ENCODE measurements at places on chromosomes 2 and 18.

DNA sequence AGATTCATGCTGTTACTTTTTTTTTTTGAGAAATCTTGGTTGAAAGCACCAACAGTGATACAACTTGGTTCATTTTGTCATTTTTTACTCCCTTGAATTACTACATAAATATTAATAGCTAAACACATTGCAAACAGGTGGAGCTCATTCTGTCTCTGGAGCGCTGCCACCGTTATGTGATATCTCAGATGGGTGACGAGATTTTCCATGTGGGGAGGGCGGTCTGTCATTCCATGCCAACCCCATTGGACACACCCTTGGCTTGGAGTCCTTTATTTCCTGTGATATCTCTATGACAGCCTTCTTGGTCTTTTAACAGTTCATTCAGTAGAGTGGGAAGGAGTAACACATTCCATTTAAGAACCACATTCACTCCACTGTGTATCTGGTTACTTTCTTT, 794.8 kb downstream of the SATB2 start:
- no peak for DNase-seq

DNA sequence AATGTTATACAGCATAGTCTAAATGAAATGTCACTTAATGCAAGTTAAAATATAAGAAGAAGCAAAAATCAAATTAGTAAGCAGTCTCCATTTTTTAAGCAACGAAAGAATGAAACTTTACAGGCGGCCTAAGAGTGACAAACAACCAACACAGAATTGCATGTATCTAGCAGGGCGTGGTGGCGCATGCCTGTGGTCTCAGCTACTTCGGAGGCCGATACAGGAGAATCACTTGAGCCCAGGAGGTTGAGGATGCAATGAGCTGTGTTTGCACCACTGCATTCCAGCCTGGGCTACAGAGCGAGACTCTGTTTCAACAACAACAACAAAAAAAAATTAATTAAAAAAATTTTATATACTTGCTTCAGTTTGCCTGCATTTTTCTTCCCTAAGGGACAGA, 16.6 kb downstream of the RBMS1 start:
- no peak for DNase-seq

DNA sequence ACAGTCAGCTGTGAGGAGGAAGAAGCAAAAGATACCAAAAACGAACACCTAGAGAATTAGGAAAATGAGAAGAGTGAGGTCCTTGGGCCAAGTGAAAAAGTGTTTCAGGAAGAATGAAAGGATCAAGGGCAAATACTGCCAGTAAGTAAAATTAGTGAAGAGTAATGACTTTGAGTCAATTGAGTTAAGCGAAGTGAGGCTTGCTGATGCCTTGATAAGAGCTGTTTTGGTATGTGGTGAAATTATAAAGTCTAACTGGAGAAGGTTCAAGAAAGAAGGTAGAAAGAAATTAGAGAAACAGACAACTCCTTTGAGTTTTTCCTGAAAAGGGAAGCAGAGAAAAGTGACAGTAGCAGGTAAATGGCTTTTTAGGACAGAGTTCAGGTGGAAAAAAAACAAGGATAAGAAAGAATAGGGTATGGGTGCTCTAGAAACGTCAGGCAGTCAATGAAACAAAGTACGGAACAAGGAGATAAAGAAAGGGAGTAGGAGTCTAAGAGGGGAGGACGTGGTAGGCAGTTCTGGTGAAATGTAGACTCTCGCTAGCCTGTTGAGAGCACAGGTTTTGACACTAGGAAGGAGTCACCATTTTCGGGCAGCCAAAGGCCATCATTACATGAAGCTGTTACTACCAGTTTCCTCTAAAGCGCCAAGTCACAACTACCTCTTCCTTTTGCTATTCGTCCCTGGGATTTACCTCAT, 42.9 kb downstream of the SMC6 start:
- no peak for DNase-seq

DNA sequence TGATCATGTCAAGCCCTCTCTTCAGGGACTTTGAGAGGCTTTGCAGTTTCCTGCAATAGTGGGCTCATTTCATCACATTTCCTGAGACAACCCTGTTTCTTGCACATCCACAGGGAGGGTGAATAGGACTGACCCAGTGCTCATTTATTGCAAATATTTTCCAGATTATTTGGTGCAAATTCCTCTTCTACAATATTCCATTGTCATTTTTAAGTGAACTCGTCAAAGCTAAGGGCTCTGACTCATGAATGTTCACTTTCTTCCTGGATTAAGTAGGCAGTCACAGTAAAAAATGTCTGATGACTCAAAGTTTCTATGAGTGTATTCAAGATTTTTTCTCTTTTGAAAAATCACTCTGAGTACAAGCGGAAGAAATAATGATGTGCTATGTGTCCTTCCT, 225.5 kb upstream of the GALNT5 start:
- DNase-seq: peak; percentile 96

- DNase-seq: no peak
Observed at GRCh38 chr2:71611247-71611646, 157.9 kb downstream of the DYSF start.

Measured in fibroblast of mammary gland (primary cell).